ENCODE measurements at places on chromosomes 7 and 10.

DNA sequence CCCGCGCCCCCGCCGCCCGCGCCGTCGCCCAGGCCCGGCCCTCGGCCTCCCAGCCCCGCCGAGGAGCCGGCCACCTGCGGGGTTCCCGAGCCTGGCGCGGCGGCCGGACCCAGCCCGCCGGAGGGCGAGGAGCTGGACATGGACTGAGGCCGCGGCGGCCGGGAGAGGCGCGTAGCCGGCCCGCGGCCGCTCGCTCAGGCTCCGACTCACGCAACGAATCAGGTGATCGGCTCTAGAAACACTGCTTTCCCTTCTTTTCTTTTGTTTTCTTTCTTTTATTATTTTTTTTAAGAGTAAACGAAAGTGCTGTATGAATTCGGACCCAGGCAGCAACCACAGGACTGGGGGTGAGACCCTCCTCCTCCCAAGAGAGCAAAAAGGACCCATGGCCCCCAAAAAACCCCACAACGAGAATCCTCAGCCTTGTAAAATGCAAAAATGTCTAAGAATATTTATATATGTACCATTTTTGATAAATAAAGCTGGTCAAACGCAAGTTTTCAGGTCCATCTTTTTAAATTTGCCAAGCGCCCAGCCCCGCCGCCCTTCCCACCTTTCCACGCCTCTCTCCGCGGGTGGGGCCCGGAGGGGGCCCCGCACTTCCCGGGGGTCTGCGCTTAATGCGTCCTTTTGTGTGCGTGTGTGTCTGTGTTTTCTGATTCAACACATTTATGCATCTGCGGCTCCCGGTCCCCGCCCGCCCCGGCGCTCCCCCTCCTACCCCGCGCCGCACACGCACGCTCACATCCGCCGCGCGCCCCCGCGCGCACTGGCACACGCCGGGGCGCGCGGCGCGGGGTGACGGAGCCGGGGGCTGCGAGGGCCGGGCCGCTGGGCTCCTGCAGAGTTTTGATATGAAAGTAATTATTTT is 4.4 kb downstream of the UNCX start:
- ATAC-seq: no peak

DNA sequence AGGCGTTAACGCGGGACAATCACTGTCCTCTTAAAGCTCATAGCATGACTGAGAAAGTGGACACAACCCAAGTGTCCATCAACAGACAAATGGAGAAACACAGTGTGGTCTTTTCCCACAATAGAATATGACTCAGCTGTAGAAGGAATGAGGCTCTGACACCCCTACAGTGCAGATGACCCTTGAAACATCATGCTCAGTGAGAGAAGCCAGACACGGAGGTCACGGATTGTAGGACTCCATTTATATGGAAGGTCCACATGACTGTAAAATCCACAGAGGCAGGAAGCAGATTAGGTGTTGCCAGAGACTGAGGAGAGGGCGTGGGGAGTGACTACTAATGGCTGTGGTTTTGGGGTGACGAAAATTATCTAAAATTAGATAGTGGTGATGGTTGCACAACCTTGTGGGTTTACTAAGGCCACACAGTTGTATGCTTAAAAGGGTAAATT is 6.1 kb upstream of the NCAPG2 start:
- ATAC-seq: peak; percentile 56

DNA sequence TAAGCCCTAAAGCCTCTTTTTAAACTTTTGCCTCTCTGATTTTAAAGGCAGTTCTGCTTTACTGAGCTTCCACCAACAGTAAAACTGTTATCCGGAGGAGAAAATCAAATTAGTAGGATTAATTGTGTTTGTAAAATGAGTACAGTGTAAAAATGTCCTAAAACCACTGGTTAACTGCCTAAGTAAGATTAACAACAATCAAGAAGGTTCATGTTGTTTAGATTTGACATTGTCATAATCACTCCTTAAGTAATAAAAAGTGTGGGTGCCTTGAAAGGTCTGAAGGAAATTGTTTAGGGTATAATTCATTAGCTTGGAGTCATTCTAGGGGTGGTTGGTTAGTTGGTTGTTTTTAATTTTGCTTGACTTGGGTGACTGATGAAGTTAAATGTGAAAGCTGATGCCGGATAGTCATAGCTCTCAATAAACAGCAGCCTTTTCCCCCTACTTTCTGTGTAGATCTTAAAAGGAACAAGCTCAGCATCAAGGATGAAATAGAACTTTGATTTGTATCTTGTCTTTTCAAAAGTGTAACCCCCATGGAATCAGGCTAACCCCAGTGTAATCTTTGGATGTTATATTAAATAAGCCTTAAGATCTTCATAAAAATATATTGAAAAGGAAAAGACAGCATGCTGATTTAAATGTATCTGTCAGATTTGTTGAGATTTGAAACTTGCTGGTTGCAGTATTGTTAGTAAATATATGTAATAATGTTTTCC is 148.3 kb downstream of the ARID5B start:
- ATAC-seq: no peak

GRCh38 chr10:2214092-2214491 is 476.8 kb upstream of the ADARB2 start:
- ATAC-seq: no peak

DNA sequence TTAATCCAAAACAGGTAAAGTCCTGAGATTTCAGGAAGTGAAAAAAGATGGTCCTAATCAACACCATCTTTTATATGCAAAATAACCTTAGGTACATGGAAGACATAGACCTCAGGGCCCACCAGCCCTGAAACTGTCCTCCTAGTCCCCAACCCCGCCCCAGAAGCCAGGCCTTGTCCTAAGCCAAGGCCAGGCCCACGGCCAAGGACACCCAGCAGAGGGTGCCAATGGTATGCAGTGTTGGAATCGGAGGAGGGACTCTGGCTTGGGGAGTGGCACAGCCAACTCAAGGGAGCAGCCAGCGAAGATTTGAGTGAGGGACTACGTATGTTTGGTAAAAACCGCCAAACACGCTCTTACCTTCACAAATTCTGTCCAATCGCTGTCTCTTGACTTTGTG is 96.7 kb downstream of the ZRANB1 start:
- peak; percentile 37 for ATAC-seq

DNA sequence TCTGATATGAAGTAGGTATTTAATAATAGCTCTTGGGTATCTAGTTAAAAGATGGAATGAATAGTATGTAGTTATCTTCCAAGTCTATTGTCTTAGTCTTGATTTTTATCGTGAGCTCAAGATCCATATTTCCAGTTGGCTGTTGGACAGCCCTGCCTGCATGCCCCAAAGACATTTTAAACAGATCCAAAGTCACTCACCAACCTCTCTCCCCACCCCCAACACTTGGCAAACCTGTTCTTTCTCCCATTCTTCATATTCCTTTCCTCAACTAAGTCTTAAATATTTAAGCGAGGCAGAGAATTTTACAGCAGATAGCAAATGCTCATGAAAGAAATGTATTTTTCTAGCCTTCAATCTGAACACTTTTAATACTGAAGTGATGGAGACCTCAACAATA is 80.7 kb upstream of the PALS2 start:
- no peak for ATAC-seq

GRCh38 chr7:95421847-95422444 is 12.9 kb downstream of the PON2 start:
- no peak for ATAC-seq

GRCh38 chr7:34739651-34740300 is 81.8 kb downstream of the NPSR1 start:
- no peak for ATAC-seq

DNA sequence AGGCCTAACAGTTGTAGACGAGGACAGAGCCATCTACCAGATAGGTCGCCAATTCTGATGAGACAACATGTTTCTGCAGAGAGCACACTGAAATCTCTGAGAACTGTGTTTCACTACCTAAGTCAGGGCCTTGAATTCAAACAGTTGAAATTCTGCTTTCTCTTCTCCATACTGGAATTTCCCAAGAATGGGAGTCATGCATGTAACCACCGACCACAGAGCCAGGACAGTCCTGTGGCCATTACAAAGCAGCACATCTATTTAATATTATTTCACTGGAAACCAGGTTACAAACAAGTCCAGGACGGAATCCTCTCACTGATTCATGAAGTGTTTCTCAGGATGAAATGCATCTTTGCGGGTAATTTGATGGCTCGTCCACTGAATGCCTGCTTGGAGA is 62.0 kb upstream of the ST8SIA6 start:
- ATAC-seq: no peak

- ATAC-seq: no peak
Measured at GRCh38 chr7:4960363-4960762, 1.4 kb upstream of the MMD2 start.

DNA sequence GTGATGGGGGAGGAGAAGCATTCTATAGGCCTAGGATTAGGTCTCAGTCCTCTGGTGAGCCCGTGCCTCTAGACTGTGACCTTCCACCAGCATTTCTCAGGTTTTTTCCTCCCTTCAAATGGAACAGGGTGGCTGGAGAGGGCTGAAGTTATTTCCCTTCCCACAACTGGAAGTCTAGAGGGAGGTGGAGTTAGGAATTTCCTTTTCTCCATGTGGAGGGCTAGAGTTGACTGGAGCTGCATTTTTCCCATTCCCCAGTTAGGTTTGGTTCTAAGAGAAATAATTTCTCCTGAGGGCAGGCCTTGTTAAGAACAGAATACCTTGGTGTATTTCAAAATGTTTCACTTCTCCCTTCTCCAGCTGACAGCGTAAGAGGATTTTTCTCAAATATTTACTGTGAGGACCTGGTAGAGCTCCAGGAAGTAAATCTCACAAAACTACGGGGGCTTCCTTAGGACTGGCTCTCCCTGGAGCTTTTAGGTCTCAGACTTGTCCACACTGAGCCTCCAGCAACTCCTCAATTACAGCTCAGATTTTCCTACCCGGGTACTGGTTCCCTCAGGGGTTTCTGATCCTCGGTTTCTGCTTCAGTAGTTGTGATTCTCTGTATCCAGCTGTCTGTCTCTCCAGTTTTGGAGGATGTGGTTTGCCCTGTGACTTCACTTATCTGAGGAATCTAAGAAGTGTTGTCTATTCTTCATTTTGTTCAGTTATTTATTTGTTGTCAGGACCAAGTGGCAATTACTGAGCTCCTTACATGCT is 6.0 kb upstream of the REEP3 start:
- ATAC-seq: peak; percentile 91

DNA sequence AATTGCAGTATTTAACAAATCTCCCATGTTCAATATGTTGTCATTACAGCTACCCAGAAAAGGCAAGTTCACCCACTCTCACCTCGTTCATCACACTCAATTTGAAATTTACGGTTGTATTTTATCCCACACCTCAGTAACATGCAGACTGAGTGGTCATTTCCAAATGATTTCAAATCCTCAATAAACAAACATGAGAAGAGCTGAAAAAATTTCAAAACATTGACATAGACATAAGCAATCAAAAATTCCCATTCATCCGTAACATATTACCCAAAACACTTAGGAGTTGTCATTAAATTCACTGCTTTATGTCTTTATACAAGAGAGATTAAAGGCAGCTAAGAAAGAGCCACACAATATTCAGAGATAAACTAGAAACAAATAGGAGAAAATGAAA is 61.7 kb upstream of the NEBL start:
- ATAC-seq: no peak

DNA sequence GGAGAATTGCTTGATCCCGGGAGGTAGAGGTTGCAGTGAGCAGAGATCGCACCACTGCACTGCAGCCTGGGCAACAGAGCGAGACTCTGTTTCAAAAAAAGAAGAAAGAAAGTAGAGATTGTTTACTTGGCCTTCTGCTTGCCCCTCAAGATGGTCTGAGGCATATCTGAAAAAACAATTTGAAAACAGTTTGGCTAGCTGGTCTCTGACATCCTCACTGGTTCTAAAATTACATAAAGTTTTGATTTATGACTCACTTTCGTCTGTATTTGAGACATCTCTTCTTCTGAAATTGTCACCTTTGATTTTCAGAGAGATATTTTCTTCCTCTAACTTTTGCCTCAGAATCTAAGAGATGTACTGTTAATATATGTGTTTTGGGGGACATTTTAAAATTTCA is 49.6 kb upstream of the HELLS start:
- no peak for ATAC-seq

- ATAC-seq: peak; percentile 96
Measured at GRCh38 chr7:135843214-135843613, 94.6 kb upstream of the FAM180A start.

- no peak for ATAC-seq
Measured at GRCh38 chr7:106565428-106565827, 95.5 kb downstream of the CCDC71L start.

GRCh38 chr10:29482591-29483431 is 152.0 kb downstream of the SVIL start:
- peak; percentile 78 for ATAC-seq

DNA sequence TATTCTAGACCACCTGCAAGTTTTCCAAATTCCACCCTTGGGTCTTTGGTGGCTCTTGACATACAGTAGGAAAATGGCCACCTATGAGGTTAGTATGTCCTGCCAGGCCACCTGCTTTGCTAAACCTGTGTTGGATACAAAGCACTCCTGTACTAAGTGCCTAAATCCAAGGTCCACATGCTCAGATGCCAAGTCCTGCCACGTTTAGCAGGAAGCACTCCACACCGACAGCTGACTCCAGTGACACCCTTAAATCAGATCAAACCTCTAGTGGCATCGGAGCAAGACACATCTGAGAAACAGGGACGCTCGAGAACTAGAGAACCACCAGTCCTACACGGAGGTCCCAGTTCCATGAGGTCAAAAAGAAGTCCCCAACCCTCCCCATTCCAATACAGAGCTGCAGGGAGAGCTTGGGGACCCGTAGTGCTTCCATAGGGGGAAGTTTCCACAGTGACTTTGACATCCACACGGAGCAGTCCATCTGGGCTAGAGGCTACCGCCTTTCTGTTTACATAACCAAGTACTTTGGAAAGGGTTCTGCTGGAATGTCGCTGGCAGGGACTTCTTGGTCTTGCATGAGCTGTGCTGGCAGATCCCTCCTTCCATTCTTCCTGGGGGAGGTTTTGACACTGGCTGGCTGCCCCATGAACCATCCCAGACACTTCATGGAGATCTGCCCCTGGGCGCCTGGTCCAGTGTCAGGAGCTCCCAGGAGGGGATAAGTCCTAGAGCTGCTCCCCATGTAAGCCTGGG is 290.6 kb downstream of the PRPF18 start:
- ATAC-seq: no peak
